NB4 (cell line): ENCODE measurements at places on chromosomes 2 and 18.

- DNase-seq = peak; percentile 10
These were observed 390.1 kb upstream of the TRIB2 start for GRCh38 chr2:12326449-12327190.

DNA sequence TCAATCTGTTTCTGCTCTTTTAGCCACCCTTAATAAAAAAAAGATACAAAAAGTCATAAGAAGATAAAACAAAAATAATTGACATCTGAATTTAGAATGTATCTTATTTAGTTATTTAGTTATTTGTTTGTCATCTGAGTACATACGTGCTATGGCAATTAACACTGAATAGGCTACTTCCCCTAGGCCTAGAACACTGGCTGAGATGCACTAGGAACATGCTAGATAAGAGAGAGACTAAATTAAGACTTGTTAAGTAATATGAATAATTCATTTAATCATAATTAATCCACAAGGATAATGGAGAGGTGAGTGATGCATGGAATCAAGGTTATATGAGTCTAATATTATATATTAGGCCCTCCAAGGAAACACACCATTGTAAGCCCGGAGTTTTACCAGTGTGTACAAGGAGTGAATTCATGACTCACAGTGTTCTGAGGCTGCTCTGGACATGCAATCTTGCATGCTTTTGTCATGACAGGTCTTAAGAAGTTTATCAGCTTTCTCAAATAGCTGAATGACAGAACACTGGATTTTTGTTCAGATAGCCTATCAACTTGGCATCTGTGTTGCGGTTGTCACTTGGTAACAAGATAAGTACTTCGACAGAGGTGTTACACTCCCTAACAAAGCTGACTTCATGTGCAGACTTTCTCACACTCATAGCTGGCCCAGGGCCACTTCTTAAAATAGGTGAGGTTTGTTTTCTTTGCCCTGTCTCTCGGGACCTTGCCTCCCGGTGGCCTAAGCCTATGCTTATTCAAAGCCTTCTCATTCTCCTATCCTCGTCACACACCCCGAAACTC lies 5.0 kb upstream of the SERPINB2 start:
- no peak for DNase-seq

DNA sequence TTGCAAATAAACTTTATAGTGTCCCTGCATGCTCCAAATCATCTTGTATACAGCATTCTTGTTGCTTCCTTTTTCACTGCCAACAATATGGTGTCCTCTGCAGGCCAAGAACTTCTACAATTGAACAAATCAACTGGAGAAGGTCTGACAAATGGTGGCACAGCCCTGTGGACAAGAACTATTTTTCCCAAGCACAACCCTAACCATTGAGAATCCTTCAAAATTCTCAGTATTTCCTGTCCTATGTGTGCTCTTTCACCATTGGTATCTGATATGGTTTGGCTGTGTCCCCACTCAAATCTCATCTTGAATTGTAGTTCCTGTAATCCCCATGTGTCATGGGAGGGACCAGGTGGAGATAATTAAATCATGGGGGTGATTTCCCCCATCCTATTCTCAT lies 865.1 kb upstream of the ACVR2A start:
- DNase-seq = no peak

DNA sequence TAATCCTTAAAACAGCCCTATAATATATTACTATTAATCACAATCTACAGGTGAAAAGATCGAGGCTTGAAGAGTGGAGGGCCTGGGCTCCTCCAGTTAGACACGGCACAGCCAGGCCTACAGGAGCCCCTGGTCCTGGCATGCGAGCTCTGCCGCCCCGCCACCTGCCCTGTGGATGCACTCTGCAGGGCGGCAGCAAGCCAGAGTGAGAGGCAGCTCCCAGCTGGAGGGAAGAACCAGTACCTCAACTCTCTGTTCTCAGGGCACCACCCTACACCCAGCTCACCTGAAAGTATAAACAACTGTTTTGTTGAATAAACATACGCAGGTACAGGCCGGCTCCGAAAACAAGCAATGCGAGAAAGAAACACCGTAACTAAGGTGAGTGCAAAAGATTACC lies 34.6 kb downstream of the EIPR1 start:
- DNase-seq = no peak

- no peak for DNase-seq
These were observed 22.2 kb downstream of the EFR3B start for GRCh38 chr2:25063876-25064660.

GRCh38 chr2:136487421-136487820 lies 277.9 kb upstream of the THSD7B start:
- no peak for DNase-seq

- DNase-seq = no peak
These were observed 292.8 kb downstream of the LNPK start for GRCh38 chr2:175709248-175709647.
